ENCODE measurements at places on chromosomes 7 and 10. TPM values are rescaled to one million over a fixed set of nuclear protein-coding genes. Genes with fewer than 3 reads are reported as not detected.

Gene ZNF716
- not detected for total RNA-seq

Gene ACBD7
- total RNA-seq: 54.2 TPM

Gene GPR22
- 27.2 TPM for total RNA-seq

Gene ARF5
- total RNA-seq: 110 TPM

Gene CRPPA
- 11.8 TPM for total RNA-seq
